Kidney epithelial cell (primary cell): ENCODE measurements at places on chromosomes 13 and 19.

- no peak for DNase-seq
These were observed 39.1 kb downstream of the ACTN4 start for GRCh38 chr19:38686530-38686888.

GRCh38 chr13:48096670-48097069 is 1.8 kb upstream of the MED4 start:
- DNase-seq = peak; percentile 18

GRCh38 chr13:73451221-73452029 is 392.6 kb downstream of the KLF5 start:
- no peak for DNase-seq

GRCh38 chr13:101942038-101942437 is 459.8 kb downstream of the FGF14 start:
- no peak for DNase-seq

DNA sequence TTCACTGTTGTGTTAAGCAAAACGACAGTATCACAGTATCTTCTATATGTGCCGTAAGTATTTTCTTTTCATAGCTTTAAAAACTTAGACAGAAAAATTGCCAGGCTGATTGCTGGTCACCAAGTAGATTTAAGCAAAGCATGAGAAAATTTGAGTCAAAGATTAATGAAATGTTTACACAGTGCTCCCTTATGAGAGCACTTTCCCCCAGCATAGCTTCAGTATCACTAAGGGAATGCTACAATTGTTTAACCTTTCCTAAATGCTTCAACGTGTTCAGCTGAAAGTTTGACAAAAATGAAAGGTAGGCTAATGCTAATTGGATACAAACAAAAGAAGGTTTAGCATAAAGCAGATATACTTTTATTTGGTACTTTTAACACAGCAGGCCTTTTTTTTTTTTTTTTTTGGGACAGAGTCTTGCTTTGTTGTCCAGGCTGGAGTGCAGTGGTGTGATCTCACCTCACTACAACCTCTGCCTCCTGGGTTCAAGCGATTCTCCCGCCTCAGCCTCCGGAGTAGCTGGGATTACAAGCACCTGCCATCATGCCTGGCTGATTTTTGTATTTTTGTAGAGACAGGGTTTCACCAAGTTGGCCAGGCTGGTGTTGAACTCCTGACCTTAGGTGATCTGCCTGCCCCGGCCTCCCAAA is 23.4 kb downstream of the PCCA start:
- DNase-seq = no peak

DNA sequence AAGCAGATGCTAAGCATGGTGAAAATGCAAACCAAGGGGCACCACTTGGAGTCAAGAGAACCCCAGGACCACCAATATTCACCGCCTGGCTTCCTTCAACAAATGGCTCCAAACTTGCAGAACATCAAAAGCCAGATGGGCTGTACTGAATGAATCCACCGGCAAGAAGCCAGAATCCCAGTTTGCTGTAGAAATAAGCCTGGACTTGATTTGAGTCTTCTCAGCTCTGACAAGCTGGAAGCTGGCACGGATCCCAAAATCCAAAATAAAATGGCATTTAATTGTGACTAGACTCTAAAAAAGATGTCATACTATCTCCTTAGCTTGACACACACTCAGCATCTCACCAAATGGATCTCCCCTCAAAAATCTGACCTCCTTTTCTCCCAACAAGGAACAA is 11.9 kb downstream of the EFNB2 start:
- no peak for DNase-seq

- DNase-seq = no peak
These were observed 2.4 kb upstream of the LYL1 start for GRCh38 chr19:13104848-13105711.

DNA sequence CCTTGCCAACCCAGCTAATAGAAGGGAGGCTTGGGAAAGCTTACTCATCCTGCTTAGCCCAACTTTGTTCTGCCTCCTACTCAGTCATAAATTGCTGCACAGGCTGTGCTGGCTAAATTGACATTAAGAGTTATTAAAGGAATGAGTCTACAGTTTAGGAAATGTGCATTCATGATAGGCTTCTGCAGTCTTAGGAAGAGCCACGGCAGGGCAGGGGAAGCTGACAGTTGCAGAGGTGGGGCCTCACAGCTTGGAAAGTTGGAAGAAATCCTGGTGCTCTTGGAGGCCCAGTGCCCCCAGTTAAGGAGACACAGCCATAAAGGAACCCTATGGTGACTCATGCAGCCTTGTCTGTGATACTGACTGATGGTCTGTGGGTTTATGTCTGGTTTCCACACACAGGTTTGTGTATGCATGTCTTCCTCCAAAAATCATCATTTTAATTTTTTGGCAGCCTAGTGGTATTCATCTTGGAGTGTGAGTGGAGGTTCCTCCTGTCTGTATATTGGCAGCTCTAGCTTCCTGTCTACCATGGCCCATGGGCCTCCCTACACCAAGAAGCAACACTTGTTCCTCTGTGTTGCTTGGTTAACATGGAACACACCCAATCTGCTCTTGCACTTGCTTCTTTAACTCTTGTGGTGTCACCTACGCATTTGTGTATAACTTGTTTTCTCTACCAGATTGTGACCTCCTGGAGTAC is 135.0 kb upstream of the KL start:
- DNase-seq = no peak

DNA sequence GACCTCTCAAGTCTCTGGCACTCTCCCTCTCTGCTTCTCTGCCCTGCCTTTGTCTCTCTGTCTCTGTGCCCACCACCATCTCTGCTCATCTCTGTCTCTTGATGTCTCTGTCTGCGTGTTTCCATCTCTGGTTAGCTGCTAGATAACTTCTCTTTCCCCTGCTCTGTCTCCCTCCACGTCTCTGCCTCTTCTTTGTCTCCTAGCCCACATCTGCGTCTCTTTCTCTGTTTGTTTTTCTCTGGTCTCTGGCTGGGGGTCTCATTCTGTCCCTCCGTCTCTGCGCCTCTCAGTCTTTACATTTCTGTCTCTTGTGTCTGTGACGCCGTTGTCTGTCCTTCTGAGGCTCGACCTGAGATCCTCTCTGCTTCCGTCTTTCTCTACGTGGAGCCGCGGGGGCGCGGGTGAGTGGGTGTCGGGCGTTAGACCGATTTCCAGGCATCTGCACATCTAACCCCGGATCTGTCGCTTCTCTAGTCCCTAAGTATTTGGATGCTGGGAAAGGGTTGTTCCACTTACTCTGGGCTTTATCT is 386 bp downstream of the GIPR start:
- no peak for DNase-seq

DNA sequence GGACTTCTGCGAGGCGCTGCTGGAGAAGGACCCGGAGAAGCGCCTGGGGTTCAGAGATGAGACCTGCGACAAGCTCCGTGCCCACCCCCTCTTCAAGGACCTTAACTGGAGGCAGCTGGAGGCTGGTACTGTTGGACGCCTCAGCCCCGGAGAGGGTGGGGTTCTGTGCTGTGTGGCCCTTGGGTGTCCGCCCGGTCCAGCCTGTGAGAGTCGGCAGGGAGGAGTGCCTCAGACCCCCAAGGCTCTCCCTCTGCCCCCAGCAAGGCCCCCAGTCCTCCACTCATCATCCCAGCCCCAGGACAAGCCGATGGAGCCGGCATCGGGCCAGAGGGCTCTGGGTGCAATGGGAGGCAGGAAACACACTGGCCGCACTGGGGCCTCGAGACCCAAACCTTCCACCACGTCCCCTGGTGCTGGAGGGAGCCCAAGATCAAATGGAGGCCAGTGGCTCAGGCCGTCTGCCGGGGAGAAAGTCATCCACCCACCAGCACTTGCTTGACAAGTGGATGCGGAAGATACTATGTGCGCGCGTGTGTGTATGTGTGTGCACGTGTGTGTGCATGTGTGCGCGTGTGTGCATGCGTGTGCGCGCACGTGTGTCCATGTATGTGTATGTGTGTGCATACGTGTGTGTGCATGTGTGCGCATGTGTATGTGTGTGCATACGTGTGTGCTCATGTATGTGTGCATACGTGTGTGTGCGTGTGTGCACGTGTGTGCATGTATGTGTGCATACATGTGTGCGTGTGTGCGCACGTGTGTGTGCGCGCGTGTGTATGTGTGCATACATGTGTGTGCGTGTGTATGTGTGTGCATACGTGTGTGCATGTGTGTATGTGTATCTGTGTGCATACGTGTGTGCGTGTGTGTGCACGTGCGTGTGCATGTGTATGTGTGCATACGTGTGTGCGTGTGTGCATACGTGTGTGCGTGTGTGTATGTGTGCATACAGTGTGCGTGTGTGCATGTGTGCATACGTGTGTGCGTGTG is 25.8 kb upstream of the TMEM255B start:
- DNase-seq = no peak
